ENCODE measurements at places on chromosomes 4 and X.
A peak's percentile ranks its signal among the peaks of the same experiment; 100 is the strongest.

GRCh38 chrX:145041486-145041885 lies 205.8 kb upstream of the SPANXN1 start:
- DNase-seq, result no peak

DNA sequence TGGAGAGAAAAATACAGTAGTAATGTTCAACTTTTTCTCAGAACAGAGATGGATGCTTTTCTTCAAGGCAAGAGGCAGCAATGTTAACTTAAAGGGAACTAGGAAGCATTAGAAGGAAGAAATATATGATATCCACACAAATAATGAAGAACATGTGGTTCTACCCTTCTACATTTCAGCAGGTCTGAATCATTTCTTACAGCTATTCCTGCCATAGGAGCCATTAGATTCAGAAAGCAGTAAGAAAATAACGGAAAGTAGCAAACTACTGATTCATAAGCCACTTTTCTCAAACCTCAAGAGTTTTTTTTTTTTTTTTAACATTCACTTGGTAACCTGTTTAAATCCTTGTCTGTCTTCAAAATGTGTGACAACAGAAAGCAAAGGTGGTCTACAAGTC lies 1251.6 kb upstream of the AGA start:
- DNase-seq, result no peak

DNA sequence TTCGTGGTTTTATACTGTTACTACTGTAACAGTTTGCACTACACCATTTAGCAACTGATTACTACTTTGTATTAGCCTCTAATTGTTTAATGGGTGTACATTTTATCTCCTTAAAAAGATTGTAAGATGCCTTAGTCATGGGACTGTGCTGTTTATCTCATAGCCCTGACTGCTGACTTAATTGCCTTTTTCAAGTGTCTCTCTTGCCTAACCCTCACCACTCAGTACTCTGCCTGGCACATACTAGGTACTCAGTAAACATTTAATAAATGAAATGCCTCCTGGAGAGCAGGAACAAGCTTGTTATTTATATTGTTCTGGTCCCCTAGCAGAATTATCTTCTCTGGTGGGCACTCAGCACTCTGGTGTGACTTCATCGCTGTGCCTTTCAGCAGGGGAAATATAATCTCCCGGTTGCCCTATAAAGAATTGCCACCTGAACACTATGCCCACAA lies 1.7 kb upstream of the STIM2 start:
- DNase-seq, result no peak

DNA sequence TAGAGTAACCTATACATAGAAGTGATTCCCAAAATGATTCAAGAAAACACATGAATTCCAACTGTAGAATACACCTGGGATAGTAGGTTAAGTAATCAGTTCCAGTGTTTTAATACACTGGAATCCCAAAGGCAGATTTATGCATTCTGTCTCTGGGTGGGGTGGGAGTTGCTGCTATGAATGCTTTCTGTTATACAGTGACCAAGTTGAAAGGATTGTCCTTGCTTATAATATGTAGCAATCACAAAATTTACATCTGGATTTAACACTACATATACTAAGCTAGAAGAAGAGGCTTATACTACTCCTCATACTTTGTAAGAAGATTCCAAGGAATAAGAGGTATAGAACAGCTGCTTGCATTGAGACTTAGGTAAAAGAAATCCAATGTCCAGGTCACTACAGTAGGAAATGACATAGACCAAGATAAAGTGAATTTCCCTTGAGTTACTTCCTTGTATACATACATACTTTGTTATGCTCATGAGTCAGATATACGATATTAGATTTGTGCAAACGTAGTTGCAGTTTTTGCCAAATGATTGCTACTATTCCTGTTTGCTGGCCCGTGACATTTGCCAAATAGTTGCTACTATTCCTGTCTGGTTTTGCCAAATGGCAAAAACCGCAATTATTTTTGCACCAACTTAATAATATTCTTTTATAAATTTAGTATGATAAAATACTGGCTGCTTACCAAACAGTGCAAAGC lies 210.5 kb upstream of the DIAPH2 start:
- no peak for DNase-seq

DNA sequence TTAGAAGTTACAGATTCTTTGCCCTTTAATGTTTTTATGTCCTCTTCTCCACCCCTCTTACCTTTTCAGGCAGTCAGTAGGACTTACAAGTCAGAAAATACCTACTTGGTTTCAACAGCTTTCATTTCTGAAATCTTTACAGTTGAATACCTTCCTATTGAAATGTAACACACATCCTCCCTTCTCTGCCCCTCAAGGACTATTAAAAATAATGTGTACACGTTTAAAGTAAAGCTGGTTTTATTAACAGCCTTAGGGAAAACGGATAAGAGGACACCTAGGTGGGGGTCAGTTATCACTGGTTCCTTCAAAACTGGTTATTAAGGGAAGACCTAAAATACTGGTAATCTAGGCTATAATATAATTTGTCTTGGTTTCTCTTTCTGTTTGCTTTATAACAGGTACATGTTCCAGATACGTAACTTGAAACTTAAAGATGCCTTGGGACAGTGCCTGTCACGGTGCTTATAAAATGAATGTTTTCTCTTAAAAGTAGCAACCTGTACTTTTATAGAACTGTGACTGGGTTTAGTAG lies 1.8 kb downstream of the CCSER1 start:
- DNase-seq, result no peak

DNA sequence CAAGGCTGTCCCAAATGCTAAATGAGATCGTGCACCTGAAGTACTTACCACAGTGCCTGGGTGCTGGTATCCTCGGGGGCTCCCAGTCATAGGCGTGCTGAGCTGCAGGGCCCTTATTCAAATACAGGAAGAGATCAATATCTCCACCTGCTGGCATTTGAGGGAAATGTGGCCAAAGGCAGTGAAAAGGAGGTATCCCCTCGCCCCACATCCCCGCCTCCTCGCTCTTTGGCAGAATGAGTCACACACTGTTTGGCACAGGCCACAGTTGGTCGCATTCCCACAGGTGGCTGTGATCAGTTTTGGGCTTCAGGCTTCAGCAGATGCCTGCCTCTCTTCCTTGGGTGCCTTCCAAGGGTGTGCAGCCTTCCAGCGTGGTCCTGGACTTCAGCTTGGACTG lies 28.4 kb downstream of the ZNF185 start:
- peak; percentile 70 for DNase-seq

GRCh38 chr4:136740326-136740725 lies 792.0 kb downstream of the PCDH18 start:
- no peak for DNase-seq

DNA sequence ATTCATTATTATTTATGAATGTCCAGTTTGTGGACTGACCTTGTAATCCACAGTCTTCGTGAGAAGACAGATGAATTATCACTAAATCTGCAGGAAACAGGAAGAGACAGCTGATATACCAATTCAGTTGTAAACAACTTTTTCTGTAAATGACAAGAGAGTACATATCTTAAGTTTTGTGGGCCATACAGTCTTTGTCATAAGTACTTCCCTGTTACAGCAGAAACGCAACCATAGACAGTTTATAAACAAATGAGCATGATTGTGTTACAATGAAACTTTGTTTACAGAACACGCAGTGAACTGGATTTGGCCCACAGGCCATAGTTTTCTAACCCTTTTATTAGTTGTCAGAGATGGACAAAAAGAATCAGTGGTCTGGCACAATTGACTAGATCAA lies 443.4 kb downstream of the PDGFC start:
- DNase-seq, result no peak

DNA sequence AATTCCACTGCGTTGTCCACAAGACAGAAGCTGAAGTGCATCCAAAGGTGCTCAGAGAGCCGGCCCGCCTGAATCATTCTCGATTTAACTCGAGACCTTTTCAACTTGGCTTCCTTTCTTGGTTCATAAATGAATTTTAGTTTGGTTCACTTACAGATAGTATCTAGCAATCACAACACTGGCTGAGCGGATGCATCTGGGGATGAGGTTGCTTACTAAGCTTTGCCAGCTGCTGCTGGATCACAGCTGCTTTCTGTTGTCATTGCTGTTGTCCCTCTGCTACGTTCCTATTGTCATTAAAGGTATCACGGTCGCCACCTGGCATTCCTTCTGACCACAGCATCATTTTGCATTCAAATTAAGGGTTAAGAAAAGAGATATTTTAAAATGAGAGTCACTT lies 115.5 kb downstream of the NFKB1 start:
- DNase-seq, result no peak

DNA sequence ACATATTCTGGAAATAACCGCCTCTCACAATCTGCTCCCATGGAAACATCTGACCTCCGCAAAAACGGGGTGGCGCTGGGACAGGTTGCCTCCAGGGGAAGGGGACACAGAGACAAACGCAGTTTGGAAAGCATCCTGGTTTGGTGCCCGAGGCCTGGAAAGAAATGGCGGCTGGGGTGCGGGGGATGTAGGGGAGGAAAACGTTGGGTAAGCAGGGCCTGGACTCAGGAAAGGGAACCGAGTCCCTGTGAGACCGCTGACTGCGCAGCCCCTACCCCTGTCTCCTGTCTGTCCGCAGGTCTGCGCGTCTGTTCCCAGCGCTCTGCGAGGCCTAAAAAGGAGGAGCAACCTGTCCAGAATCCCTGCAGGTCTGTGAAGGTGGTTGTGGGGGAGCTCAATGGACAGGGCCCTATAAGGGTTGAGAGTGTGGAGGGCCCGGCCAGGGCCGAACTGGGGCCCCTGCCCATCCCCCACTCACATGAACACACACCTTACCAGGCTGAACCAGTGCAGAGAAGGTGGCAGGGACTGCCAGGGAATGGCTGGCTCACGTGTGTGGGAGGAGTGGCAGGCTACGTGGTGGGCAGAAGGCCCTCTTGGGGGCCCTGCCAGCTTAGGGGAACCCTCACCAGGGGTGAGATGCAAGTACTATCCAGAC lies 672 bp downstream of the TCEAL3 start:
- no peak for DNase-seq

DNA sequence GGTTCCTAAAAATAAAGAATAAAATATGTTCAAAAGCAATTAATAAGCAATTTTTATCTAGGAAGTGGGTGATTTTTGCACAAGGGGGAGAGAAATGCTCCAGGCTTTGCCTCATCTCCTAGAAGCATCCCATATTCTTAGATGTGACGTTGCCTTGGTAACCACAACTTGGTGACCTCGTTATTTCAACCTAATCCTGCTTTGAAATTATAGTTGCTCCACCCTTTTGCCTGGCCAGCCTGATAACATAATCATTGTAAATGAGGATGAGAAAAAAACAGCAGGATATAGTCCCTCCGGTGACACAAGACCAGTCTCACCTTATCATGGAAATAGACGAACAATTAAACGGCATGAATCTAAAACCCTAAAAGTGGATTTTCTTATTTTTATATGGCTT lies 194.4 kb downstream of the QDPR start:
- no peak for DNase-seq

DNA sequence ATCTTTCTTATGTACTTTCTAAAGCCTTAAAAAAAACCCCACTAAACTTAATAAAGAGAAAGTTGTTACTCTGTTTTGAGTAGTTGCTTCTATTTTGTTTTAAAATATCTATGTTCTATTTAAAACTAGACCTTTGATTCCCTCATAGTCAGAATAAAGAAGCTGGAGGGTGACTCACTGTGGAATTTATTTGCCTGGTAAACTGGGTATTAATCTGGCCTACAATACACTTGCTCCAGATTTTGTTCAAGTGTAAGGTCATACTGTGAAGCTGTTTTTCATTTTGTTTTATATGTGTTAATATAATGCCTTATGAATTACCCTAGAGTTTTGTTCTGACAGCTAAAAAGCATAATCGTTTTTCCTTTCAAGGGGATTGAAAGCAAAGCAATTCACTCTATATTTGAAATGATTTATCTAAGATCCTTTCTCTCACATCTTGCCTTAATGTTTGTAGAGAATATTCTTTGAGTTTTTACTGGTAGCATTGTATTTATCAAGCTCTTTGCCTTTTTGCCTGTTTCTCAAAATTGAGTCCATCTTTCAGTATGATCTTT lies 277.4 kb upstream of the PITX2 start:
- DNase-seq, result peak; percentile 30

- no peak for DNase-seq
Observed at GRCh38 chrX:104565791-104566680, at the start of gene IL1RAPL2. IL1RAPL2 (plus strand) TSS chrX:104566199.

DNA sequence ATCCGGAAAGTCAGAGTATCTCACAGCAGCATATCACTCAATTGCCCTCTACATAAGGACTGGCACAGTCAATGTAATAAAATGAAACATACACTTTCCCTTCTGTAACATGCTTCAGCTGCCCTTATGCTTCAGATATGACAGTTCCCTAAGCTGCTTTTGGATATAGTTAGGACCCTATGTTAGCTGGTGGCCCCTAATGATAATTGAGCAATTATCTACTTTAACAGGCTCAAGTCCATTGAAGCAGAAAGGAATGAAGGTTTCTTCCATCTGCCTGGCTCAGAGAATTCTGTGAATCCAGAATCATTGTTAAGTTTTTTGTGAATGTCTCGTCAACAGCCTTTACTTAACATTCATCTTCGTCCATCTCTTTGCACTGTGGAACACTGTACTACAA lies 951.2 kb upstream of the DIAPH2 start:
- DNase-seq, result no peak

DNA sequence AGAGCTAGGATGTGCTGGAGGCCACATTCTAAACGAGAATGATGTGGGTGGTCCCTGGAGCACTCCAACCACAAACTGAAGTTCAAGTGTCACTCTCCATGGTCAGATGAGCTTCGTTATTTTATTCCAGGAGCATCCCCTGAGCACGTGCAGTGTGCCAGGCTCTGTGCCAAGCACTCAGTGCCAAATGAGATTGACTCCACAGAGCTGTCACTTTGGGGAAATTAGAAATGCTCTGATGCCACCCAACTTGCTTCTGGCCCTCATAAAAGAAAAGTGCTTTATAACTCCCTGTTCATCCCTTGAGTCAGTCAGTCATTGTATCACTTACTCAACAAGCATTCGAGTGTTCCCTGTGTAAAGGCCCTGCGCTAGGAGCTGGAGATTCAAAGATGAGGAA lies 91.2 kb downstream of the RTL5 start:
- DNase-seq, result no peak

- DNase-seq, result no peak
Observed at GRCh38 chr4:168866635-168867034, 143.4 kb downstream of the CBR4 start.

DNA sequence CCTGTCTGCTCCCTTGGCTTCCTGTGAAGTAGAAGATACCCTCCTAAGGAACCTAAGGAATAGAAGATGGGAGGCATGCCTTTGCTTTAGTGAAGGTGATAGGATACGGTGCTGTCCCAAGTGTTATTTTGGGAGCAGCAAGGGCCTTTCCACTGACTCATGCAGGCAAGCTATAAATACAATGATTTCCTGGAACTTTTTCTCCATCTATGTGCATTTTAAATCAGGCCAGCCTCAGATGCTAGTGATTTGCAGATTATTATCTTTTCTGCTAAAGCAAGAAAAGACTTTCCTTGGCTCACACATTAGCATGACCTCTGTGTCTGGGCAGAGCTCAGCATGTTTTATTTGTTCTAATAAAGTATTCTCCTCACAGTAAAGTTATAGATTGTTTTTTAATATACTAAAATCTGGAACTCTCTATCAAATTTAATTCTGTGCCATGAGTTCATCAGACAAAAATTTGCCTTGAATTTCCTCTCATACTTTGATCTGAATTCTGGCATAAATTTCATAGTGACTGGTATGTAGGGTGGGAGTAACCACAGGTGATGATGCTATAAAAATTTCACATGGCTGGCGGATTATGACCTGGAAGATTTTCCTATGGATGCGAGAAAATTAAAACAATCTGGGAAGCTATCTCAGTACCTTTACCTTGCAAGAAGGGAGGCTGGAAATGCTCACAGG lies 131.7 kb downstream of the REPS2 start:
- peak; percentile 55 for DNase-seq

Data from AG08395 (cell line).